ENCODE measurements at places on chromosomes 5 and 9. TPM values are rescaled to one million over a fixed set of nuclear protein-coding genes. Genes with fewer than 3 reads are reported as not detected.

DNA sequence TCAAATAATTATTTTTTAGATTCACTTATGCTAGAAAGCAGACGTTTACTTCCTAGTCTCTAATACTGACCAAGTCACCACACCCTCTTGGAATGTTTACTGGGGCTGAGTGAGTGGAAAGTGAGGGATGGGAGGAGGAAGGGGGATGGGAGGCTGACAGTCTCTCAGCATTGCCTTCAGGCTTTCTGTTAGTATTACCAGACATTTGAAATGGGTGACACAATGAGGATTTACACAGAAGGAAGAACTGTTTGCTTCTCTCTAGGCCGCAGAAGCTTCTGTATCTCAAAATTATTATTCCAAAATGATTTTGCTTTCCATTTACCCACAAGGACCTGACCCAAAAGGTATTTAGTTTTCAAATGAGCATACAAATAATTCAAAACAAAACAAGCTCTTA lies 232.8 kb upstream of the ZNF608 start:
- peak; percentile 64 for DNase-seq

Gene SYNPO
- 3.0 TPM for total RNA-seq

DNA sequence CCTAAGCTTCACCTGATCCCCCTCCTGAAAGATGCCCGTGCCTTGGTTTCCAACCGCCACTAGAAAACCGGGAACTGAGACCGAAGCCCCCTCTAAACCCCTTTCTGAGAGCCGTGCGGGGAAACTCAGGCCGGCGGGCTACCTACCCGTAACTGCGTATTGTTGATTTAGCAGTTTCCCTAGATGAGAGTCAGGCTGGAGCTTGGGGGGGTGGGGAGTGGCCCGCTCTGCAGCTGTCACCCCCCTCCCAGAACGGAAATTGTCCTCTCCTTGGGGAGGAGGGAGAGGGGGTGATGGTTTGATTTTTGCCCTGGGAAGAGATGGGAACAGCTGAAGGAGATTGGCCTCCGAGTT lies 2.5 kb downstream of the CXXC5 start:
- no peak for DNase-seq

GRCh38 chr5:109612278-109612905 lies 77.3 kb upstream of the MAN2A1 start:
- DNase-seq = no peak

- DNase-seq = no peak
Measured at GRCh38 chr5:139282197-139282557, 11.4 kb upstream of the MATR3 start.

DNA sequence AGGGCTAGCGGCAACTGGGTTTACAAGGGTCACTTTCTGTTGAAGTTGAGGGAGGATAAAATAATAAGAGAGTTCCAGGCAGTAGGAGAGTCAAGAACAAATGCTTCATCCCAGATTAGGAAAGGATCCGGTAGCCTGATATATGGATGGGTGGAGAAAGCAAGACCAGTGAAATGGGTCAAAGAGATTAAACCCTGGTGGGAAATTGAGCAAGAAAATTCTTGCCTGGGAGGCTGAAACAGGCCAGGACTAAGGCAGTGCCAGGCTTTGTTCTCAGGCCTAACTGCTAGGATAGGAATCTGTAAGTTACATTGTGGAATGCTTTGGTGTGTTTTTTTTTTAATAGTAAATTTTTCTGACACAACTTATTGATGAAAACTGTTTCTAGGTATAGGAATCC lies 257.4 kb upstream of the RFX3 start:
- no peak for DNase-seq

Gene SYK
- total RNA-seq = 5.4 TPM

DNA sequence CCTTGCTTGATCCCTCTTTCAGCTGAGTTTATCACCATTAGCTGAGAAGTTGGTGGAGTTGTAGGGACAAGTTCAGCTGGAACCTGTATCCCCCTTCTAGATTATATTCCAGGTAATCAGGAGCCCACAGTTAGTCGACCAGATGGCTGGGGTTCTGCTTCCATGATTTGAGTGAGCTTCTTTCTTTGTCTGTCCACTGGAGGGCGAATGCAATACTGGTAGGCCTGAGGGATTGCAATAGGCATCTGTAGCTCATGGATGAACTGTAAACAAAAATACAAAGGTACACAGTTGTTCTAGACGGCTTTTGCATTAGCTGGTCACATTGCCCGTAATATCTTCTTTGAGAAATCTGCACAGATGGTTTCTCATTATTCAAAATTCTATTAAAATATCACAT lies 88.9 kb downstream of the PCSK5 start:
- DNase-seq = peak; percentile 77

Gene PTPN3
- total RNA-seq = 2.8 TPM

Gene FST
- 8.0 TPM for total RNA-seq

DNA sequence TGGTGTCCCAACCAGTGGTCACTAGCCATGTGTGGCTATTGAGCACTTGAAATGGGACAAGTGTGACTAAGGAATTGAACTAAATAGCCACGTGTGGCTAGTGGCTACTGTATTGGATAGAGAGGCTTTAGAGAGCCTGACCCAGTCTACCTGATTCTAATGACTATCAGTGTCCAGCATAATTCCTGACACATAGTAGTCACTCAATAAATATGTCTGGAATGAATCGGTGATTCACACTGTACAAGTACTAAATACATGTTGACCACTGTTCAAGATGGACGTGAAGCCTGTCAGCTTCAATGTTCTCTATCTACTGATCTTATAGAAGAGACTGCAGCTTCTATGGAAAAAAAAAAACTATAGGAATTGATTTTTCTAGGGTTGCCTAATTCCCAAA lies 57.7 kb upstream of the MAST4 start:
- no peak for DNase-seq

DNA sequence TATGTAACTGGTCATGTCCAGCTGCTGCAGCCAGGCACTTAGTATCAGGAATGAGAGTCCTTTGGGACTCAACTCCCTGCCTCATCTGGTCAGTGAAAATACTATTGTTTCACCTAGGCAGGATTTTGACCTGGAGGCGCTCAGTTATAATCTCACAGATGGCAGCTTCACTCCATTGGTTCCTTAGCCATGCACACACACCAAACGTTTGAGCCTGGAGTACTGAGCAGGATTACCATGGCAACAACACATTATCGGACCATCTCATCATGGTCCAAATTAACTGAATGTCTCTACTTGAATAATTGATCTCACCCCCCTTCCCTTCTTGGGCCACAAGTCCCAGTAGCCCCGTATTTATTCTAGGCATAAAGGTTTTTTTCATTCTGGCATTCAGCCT lies 15.0 kb upstream of the SREK1 start:
- DNase-seq = no peak

GRCh38 chr9:70105147-70105546 lies 61.5 kb downstream of the MAMDC2 start:
- DNase-seq = no peak

DNA sequence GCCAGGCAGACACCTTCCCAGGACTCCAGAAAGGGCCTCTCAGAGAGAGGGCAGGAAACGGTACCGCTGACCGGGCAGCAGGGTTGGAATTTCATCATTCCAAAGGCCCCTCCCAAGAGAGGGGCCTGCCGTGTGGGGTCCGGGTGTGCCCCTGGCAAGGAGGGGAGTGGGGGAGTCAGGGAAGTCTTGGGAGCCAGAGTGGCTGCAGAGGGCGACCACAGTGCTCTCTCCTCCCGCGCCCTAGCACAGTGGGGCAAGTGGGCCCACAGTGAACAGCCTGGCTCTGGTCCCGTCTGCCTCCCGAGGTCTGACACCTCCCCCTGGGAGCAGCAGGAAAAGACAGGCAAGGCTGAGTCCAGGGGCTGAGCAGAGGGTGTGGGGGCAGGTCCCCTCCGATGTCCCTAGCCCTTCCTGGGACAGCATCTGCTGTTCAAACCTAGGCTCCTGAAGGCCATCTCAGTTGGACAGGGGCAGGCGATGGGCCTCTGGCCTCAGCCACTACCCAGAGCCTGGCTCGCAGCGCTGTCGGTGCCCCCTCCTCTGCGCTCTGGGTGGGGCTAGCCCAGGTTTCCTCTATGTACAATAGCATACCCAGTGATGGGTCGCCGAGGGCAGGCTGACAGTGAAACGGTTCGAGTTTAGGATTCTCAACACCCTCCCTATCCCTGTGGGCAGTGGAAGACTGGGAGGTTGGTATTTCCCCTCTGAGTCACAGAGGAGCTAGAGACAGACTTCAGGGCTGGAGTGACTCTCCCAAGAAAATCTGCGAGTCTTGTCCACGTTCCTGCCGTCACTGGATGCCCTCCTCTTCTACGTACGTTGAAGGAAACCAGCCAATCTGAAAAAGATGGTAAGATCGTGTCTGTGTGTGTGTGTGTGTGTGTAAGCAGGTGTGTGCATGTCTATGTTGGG lies 25.4 kb upstream of the SARDH start:
- DNase-seq = no peak

DNA sequence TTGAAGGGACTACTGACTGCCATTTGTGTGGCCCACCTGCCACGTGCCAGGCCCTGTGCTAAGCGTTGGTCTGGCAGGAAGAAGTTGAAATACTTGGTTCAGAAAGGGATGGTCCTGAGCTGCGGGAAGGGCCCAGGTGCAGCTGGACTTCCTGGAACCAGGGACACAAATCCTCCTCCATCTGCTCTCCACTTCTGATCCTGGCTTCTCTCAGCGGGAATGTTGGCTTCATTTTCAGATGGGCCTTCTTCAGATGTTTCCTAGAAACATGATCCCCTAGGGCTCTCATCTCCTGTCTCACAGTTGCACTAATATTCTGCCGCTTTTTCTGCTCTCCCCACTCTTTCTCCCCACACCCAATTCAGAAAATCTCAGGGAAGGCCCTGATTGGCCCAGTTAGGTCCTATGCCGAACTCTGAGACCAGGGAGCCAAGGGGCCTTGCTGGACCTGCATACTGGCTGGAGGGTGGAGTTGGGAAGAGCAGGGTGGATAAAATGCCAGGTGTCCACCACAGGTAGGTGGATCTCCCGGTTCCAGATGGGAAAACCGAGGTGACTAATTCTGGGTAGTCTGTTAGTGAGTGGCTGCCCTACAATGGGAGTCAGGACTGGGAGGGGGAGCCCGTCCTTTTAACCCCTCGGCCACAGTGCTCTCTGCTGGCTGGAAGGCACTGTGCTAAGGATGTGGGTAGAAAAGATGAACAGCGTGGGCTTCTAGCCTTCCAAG lies 19.4 kb downstream of the PSAT1 start:
- DNase-seq = no peak

GRCh38 chr5:137070521-137070920 lies 428.6 kb downstream of the SPOCK1 start:
- DNase-seq = no peak

DNA sequence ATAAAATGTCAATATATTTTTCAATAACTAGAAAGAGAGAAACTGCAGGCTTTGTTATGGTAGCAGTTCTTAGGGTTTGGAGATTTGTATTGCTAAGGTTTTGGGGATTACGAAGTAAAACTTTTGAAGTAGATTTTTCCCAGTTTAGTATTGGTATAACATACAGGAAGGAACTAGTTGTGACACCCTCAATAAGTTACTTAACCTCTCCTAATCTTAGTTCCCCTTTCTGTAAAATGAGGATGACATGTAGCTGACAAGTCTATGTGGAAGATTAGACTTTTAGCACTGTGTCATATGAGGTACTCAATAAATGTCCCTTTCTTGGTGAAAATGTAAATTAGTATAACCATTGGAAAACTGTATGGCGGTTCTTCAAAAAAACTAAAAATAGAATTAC lies 73.4 kb upstream of the ATG10 start:
- DNase-seq = no peak

DNA sequence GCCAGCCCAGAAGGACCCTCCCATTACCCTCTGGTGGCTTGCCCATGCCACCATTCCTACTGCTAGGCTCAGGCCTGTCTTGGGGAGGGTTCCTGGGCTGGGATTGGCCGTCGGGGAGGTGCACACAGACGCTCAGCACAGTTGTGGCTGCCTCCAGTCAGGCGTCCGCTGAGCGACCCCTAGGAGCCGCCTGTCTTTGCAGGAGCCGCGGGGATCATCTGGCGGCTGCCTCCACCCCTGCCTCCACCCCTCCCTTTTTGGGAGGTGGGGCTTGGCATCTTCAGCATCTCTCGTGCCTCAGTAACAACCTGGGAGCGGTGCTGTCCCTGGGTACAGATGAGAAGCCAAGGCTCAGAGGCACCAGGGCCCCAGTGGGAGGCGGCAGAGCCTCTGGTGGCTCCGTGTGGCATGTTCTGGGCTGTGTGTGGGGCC lies 39.6 kb downstream of the RXRA start:
- DNase-seq = peak; percentile 35

GRCh38 chr5:178478370-178478769 lies 111.8 kb downstream of the COL23A1 start:
- DNase-seq = no peak

DNA sequence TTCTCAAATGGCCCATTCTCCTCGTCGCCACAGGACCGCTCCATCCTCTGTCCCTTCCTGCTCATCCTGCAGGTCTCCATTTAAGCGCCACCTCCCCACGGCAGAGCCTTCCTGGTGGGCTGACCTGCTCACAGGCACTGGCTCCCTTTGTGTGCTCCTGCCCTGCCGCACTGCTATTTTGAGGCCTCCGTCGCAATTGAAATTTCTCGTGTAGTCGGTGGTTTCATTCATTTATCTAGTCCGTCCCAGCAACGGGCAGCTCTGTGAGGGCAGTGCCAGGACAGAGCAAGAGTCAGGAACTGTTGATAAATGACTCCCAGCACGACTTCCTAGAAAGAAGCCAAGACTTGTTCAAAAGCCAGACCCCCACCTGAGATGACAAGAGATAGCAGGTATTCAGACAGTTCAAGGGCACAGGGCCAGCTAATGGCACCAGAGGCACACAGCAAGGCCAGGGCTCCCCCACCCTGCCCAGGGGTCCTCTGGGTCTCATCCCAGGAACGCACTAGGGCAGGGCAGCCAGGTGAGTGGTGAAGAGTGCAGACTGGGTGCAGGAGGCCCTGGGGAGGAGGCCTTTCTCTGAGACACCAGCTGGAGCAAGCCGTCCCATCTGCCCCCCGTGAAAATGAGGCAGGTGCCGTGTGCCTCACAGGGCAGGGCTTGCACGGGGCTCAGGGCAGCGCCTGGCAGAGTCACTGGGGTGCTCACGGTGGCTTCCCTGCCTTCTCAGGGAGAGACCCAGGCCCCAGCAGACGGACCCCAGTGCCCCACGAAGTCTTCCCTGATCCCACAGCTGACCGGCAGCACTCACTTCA lies 36.9 kb downstream of the FAM78A start:
- no peak for DNase-seq

Gene CXXC5
- 111 TPM for total RNA-seq

GRCh38 chr5:657570-657969 lies 35.6 kb downstream of the TPPP start:
- no peak for DNase-seq
